ENCODE measurements at places on chromosomes 11 and 22.
A peak's percentile ranks its signal among the peaks of the same experiment; 100 is the strongest.

GRCh38 chr11:123354371-123354975, 75.6 kb upstream of the GRAMD1B start:
- no peak for DNase-seq

DNA sequence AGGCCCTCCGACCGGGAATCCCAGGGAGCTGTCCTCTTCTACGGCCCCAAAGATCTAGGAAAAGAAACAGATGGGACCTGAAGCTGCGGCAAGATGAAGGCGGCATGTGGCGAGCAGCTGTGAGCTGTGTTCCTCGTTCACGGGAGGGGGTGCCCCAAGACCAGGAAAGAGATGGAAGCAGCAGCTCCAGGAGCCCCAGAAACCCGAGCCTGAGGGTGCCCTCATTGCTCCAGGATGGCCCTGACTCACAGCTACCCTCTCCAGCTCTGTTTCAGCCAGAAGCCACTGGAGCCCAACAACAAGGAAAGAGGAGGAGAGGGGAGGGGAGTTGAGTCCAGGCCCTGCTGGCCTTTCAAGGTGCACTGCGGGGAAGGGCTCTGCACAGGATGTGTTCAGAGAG, 23.7 kb upstream of the NAP1L4 start:
- no peak for DNase-seq

DNA sequence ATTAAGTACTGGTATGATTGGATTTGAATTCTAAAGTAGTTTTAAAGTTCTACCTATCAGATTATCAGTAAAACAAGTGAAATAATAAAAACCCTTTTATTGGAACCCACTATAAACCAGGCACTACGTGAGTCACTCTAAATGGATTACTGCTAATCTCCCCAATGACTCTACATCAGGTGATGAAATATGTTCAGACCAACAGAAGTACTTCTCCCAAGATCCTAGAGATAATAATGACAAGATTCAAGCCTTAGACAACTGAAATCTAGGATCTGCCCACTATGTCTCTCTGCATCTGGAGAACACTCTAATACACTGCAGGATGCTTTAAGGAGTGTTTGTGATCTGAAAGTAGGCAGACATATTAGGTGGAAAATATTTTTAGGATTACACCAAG, 652.1 kb upstream of the CHORDC1 start:
- DNase-seq: no peak

DNA sequence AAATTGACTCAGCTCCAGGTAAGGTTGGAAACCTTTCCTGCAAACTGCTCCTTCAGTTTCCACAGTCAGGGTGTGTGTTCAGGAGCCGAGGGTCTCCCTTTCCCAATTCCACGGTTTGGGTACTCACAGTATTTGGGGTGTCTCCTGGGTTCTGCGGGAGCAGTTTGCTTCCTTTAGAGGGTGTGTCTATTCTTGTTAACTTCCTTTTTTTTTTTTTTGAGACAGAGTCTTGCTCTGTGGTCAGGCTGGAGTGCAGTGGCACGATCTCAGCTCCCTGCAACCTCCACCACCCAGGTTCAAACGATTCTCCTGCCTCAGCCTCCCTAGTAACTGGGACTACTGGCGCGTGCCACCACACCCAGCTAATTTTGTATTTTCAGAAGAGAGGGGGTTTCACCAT, 251.4 kb downstream of the LUZP2 start:
- no peak for DNase-seq

GRCh38 chr11:35116762-35117640, 22.0 kb upstream of the CD44 start:
- no peak for DNase-seq

GRCh38 chr22:45328822-45329529, 19.2 kb downstream of the FAM118A start:
- DNase-seq: no peak

DNA sequence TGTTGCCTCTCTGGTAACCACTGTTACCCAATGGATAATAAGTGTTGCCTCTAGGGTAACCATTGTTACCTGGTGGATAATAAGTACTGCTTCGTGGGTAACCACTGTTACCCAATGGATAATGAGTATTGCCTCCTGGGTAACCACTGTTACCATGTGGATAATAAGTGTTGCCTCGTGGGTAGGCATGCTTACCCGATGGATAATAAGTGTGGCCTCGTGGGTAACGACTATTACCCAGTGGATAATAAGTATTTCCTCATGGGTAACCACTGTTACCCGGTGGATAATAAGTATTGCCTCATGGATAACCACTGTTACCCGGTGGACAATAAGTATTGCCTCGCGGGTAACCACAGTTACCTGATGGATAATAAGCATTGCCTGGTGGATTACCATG, 13.8 kb upstream of the NXPE4 start:
- DNase-seq: no peak

DNA sequence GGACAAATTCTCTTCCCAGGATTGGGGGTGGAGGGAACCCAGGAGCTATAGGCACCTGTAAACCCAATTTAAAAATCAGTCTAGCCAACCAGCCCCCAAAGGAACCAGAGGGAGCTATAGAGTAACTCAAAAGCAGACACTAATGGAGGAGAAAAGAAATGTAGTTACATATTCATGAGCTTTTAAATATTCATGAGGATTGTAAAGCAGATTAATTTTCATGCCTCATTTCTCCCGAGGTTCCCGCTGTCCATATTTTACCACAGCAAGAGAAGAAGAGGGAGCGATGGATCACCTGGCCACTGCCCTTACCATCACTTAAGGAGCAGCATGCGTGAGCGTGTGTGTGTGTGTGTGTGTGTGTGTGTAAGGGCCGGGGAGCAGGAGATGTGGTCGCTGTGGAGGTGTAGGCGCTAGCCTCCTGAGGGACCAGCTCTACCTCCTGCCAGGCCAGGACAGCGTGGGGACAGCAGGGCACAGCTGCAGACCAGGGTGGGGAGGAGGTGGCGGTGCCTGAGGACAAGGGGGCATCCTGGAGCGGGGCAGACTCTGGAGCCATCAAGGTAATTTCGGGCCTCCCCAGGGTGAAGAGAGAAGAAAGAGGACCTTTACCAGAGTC, 100.7 kb upstream of the THY1 start:
- DNase-seq: no peak

GRCh38 chr11:66473608-66474515, 6.4 kb upstream of the DPP3 start:
- DNase-seq: no peak

DNA sequence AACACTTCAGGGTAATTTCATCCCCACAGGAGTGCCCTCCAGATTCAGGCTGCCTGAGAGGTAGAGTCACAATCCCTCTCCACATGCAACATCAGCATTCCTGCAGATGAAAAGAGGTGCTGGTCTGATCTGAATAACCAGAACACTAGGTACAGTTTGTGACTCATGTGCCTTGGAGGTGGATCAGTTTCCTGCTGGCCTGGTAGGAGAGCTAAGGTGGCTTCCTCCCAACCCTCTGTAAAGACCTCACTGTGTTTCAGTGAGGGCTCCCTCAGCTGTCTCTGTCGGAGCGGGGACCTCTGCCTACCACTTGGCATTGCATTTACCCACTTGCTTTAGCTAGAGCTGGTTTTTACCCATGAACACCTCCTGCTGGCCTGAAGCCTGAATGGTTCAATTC, 7.6 kb downstream of the OR9G1 start:
- no peak for DNase-seq

DNA sequence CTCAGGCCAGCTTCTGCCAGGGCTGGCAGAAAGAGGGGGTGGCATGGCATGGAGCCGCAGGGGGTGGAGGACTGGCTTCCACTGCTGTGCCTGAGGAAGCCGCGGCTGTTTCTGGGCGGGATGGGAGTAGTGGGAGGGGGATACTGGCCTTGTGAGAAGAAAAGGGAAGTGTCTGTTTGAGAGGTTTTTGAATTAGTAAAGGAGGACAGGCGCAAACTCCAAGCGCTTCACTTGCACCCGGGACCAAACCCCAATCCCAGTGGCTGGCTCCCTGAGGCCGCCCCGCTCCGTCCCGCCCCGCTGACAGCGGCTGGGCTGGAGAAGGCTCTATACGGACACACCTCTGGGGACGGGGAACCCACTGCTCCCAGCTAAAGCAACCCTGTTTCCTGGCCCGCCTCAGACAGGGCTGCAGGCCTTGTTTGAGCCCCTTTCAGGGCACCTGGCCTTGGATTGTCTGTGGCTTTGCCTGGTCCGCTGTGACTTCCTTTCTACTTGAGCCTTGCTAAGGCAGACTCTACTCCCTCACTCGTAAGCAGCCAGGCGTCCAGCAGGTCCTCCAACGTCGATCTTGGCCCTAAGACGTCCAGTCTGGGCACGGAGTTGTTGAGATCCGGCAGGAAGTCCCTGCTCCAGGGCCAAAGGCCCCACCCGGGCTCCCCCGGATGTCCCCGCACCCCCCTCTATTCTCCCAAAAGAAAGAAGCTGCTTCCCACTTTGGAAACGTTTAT, 2.2 kb downstream of the APOA1 start:
- DNase-seq: peak; percentile 57

DNA sequence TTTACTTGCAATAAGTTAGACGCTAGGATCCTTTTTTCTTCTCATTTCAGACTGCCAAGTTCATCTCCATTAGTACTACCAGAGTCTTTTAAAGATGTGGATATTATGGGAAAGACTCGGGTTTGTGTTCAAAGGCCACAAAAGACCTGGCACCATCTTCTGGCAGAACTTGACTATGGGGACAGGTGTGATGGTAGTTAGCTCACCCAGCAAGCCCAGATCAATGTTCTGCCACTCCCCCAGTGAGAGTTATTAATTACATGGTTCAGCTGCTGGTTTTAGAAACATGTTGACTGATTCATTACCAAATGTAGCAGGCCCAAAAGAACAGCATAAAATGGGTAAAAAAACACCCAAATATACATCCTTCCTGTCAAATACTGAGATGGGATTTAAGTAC, 333.5 kb upstream of the PITPNB start:
- no peak for DNase-seq

- DNase-seq: no peak
Observed at GRCh38 chr11:12291766-12292165, 85.6 kb upstream of the PARVA start.

GRCh38 chr22:17137170-17137569, 16.0 kb upstream of the TMEM121B start:
- DNase-seq: no peak

DNA sequence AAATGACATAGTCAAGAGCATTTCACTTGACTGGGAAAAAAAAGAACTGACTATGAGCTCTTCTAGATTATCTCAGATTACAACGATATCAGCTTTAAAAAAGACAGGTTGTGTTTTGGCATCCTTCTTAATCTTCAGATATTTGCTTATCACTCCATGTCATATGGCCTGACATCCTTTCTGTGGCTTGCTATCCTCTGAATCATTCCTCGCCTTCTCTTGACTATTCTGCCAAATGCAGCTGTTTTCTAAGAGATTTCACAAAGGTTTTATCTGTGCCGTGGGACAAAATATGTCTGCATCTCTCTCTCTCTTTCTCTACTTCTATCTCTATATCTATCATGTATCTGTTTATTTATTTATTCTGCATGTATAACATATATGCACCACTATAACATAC, 746.1 kb downstream of the CNTN5 start:
- no peak for DNase-seq

- no peak for DNase-seq
Observed at GRCh38 chr11:135002236-135002635, 590.2 kb upstream of the B3GAT1 start.

DNA sequence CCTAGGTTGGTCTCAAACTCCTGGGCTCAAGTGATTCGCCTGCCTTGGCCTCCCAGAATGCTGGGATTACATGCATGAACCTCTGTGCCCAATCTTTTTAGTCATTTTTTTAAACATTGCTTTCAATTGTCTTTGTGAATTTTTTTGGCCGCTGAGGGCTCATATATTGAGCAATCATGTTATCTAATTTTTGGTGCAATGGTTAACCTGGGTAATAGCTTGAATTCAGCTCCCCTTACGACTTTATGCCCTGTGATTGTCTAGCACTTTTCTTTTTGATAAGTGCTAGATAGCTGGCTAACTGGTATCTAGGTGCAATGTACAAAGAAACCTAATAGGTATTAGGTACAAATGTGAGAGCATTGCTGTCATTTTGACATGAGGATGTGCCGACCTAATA, 35.3 kb upstream of the CAT start:
- DNase-seq: no peak

DNA sequence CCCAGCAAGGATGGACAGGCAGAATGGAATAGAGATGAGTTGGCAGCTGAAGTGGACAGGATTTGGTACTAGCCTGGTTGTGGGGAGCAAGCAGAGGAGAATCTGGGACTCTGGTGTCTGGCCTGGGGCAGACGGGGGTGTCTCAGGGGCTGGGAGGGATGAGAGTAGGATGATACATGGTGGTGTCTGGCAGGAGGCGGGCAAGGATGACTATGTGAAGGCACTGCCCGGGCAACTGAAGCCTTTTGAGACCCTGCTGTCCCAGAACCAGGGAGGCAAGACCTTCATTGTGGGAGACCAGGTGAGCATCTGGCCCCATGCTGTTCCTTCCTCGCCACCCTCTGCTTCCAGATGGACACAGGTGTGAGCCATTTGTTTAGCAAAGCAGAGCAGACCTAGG, 2.3 kb downstream of the GSTP1 start:
- no peak for DNase-seq

DNA sequence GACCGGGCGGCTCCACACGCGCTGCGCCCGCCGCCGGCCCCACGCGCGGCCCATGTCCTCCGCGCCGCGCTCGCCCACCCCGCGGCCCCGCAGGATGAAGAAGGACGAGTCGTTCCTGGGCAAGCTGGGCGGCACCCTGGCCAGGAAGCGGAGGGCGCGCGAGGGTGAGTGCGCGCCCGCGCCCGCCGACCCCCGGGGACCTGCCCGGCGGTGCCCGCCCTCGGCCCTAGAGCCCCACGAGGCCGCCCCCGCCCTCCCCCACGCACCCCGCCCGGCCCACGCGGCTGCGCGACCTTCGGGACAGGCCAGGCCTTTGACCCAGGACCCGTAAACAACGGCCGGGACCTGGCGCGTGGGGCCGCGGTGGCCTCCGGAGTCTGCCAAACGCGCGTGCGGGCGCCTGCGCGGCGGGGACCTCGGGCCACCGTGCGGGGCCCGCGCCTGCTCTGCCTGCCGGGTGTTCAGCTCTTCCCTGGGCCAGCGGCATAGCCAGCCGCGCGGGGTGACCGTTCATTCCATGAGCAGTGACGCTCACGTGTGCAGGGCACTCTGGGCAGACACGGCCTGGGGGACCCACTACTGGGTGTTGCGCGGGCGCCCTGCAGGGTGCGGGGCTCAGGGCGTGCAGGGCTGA, at the start of gene PARVB:
TSS of gene PARVB (plus strand) at position 15 of the 634 bp plus-strand sequence. CDS start at position 53, 38 bp downstream.
- DNase-seq: peak; percentile 26

DNA sequence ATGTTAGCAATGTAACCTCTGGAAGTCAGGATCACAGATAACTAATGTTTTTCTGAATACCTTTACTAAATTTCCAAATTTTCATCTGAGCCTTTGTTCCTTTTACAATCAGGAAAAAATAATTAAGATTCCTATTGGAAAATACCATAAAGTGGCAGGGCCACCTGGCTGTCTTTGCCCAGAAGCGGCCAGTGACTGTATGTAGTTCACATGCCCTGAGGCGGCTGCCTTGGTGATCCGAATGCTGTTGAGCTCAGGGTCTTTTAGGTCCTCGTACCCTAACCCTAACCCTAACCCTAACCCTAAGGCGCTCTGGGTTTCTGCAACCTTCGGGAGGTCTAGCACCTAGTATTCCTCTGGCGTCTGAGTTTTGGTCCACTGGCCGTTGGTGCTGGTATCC, 8.5 kb upstream of the ARFGAP3 start:
- DNase-seq: no peak

- DNase-seq: no peak
Observed at GRCh38 chr11:75903276-75903675, 88.3 kb downstream of the UVRAG start.
